ENCODE measurements at places on chromosomes 7 and 10.

GRCh38 chr10:6493521-6494441, 86.3 kb downstream of the PRKCQ start:
- DNase-seq = peak; percentile 1

GRCh38 chr10:121928528-121928884, 675 bp upstream of the ATE1 start:
- DNase-seq = peak; percentile 42

GRCh38 chr10:23081221-23081750, 14.1 kb upstream of the MSRB2 start:
- DNase-seq = no peak

DNA sequence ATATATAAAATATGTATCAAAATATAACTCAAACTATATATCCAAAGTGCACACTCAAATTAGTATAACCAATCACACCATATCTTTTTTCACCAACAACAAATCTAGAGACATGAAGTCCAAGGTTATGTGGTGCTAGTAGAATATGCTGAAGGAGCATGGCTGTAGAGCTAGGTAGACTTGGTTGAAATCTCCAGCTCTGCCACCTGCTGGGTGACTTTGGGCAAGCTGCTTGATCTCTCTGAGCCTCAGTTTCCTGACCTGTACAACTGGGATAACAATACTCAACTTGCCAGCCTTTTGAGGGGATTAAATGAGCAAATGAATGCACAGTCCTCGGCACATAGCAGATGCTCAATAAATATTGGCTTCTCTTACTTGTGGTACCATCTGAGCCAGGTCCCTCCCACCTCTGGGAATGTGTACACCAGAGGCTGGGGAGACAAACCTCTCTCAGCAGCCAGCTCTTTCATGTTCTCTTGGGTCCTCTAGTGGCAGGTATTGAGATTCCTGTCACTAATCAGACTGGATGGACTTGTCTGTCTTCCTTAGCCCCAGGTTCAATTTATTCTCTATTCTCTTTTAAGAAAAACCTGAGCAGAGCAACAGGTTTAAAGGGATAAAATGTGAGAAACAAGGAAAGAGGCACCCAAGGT, 94.3 kb upstream of the PDE1C start:
- peak; percentile 77 for DNase-seq

DNA sequence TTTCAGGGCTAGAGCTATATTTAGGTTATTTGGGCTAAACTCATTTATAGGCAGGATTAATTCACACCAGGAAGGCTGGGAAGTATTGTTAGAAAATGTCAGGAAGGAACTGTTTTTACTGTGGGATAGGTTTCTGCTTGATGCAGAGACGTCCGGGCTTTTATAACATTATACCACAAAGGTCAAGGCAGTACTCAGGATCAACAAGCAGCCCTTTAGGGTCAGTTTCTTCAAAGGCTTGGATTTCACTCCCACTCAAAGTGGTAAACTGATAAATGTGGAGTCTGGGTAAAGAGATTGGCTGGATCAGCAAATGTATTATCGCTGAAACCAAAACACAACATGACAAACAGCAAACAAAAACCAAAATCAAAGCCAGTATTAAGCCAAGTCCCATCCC, 127.2 kb downstream of the ARL5B start:
- no peak for DNase-seq
